ENCODE measurements at places on chromosomes 3 and 15.

GRCh38 chr15:32706704-32707103 is 11.1 kb upstream of the GREM1 start:
- DNase-seq: no peak

- no peak for DNase-seq
Observed at GRCh38 chr15:47987908-47988532, 132.8 kb upstream of the SLC24A5 start.

GRCh38 chr3:24128199-24129005 is 183.3 kb downstream of the NR1D2 start:
- DNase-seq: no peak

- DNase-seq: no peak
Observed at GRCh38 chr15:99306694-99307338, 55.5 kb downstream of the LRRC28 start.

DNA sequence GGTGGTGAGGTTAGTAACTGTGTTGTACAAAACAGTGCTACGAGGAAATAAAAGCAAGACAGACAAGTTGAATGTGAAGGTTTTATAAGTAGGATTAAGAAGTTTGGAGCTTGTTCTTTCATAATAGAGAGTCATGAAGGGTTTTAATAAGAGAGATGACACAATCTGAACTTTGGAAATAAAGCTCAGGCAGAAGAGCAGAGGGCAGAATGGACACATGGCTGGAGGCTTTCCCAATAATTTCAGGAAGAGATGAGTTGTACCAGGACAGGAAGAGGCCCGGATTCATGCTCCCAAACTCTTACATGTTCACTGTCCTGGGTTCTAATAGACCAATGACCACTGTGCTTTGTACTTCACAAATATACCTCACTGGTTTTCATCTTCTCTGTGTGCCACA is 194.8 kb downstream of the SLC9A9 start:
- DNase-seq: no peak

- DNase-seq: no peak
Observed at GRCh38 chr3:21825684-21826083, 74.7 kb upstream of the ZNF385D start.

GRCh38 chr15:27089676-27090075 is 118.7 kb downstream of the GABRG3 start:
- DNase-seq: no peak

- DNase-seq: no peak
Observed at GRCh38 chr3:189737619-189738018, 106.4 kb downstream of the TP63 start.

GRCh38 chr3:85864896-85865295 is 906.1 kb downstream of the CADM2 start:
- no peak for DNase-seq

GRCh38 chr3:117553461-117553860 is 843.9 kb downstream of the TUSC7 start:
- DNase-seq: no peak

- DNase-seq: no peak
Observed at GRCh38 chr15:34056911-34057310, 17.9 kb upstream of the AVEN start.

DNA sequence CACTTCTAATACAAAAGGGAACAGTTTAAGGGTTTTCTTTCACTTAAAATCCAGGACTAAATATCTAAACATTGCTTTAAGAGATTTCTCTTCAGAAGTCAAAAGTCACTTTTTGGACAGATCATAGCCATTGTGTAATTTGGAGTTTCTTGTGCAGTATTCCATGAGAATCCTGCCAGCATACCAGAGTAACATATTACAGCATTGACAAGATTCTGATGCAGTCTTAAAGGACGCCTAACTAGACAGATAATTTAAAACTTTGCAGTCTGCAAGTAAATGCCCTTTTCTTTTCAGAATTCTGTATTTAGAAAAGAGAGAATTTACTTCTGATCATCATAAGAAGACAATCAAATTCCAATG is 17.5 kb upstream of the IGSF10 start:
- no peak for DNase-seq

DNA sequence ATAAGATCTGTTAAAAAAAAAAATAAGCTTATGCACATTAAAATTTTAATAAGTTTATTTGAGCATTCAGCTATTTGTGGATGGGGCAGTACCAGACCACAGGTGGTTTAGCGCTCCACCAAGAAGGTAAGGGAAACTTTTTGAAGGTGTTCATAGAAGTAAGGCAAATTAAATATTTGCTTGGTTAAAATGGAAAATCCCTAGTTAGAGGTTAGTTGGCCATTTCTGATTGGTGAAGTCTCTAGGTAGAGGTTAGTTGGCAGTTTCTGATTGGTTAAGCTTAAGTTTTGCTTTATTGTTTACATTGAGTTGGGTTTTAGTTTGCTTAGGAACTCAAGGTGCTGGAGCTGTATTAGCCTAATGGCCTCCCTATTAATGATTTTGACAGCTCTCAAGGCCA is 30.7 kb downstream of the SCN11A start:
- DNase-seq: no peak

DNA sequence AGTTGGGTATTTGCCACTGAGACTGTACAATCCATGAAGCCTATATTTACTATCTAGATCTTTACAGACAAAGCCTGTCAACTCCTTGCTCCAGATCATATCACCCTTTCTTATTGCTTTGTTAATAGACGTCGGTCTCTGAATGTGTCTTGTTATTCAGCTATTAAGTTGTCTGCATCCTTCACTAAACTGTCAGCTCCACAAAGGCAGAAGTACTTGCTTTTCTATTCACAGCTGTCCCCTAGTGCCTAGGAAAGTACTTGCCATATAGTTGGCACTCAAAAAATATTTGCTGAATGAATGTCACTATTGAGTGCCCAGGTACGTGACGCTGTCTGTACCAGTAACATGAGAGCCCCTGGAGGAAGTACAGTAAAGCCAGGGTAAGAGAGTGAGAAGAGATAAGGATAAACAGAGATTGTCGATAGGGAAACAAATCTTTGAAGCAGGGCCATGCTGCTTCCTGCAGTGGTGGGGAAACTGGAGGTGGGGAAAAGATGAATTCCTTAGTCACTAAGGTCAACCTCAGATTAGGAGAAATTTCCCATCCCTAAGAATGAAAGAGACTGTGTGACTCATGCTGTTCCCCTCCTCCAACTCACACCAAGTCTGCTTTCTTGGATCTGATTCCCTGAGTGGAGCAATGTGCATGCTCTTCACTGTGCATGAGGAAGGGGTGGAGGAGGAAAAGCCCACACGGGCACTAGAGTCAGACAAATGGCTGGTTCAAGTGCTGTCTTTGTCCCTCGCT is 36.3 kb downstream of the PRICKLE2 start:
- no peak for DNase-seq

- no peak for DNase-seq
Observed at GRCh38 chr3:187274977-187275338, 16.6 kb downstream of the MASP1 start.

- DNase-seq: no peak
Observed at GRCh38 chr3:63294332-63294731, 16.2 kb downstream of the SYNPR start.

GRCh38 chr3:10648181-10648580 is 142.8 kb upstream of the ATP2B2 start:
- DNase-seq: no peak

- no peak for DNase-seq
Observed at GRCh38 chr15:84685304-84685703, 27.3 kb upstream of the NMB start.

GRCh38 chr3:158026236-158026635 is 80.0 kb downstream of the SHOX2 start:
- DNase-seq: no peak

- no peak for DNase-seq
Observed at GRCh38 chr15:80411788-80412288, 7.7 kb downstream of the ARNT2 start.

DNA sequence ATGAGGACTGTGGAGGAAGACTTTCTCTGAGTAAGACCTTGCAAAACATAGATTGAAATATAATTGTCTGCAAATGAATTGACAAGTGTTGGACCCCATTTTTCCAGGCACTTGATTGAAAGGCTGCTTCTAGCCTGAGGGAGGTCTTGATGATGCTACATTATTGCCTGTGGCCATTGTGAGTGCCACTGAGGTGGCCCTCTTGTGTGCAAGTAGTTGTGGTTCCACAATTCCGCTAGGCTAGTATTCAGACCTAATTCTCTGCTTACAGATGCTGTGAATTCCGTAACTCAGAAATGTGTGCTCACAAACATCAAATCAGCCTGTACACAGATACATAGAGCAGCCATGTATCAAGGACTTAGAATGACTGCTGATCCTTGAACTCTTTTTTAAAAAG is 34.7 kb downstream of the FNDC3B start:
- no peak for DNase-seq

DNA sequence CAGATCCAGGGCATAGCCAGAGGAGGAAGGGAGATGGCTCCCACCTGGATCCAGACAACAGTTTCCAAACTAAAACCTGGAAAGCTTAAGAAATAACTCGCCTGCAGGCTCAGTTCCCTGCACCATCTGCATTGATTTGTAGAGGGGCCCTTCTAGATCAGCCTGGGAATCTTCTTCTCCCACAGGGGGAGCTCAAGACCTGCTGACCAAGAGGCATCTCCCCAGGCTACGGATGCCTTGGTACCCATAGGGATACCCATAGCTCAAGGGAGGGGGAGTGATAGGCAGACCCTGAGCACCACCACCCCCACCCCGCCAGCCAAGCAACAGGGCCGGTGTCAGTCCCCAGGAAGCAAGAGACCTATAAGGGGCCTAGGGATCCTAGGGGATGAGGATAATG is 28.0 kb upstream of the DCLK3 start:
- no peak for DNase-seq

- DNase-seq: no peak
Observed at GRCh38 chr3:2741516-2741915, 368.7 kb downstream of the IL5RA start.

- no peak for DNase-seq
Observed at GRCh38 chr3:130835483-130835882, 58.4 kb upstream of the ATP2C1 start.

DNA sequence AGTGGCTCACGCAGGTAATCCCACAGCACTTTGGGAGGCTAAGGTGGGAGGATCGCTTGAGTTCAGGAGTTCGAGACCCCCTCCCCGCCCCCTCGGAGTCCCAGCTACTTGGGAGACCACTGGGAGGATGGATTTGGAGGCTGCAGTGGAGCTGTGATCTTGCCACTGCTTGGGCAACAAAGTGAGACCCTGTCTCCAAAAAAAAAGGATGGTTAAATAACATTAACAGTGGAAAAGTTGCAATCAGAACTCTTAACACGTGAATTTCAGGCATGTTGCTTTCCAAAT is 1.4 kb upstream of the TMEM87A start:
- no peak for DNase-seq

DNA sequence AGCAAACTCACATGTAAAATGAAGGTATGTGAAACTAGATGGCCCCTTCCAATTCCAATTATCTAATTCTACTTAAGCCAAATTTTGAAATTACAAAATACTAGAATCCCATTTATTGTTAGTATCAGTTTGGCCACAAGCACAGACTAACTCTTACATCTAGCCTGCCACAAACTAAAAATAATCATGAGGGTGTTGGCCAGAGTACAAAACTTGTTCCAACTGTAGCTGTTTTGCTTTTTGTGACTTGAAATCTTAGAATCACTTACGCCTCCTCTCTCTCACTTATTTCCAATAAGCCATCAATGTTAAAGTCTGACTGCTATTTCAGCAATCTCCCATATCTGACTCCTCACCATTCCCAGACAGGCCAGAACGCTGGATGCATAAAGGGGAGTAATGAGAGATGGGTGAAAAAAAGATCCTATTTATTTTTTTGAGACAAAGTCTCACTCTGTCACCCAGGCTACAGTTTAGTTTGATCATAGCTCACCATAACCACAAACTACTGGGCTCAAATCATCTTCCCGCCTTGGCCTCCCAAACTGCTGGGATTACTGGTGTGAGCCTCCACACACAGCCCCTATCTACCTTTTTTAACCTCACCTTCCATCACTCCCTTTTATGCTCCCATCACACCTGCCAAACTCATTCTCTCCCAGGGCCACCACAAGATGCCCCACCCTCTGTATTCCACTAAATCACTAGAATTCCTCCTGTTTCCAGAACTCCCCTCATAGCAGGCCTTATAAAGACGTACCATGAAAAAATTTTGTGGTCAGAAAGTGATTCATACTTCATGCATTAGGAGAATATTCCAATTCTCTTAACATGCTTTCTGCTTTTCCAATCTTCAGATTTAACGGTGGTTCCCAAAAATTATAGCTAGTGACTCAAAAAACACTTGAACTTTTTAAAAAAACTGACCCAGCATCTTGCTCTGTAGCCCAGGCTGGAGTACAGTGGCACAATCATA is 36.5 kb downstream of the ATOSA start:
- DNase-seq: no peak

DNA sequence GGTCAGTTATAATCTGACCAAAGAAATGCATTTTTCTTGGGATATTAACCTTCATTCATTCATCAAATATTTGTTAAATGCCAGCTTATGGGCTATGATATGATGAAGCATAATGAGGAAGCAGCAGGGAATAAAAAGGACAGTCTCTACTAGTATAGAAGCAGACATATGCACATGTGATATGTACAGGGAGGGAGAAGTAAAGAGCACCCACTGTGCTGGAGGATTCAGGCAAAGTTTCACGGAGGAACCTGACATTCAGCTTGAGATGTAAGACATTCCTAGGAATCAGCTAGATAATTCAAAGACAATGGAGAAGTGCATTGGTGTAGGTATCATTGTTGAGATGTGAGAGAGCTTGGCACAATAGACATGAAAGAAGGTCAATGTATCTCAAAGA is 450.7 kb downstream of the LPP start:
- no peak for DNase-seq

- no peak for DNase-seq
Observed at GRCh38 chr3:73094129-73094528, 32.7 kb downstream of the EBLN2 start.

GRCh38 chr3:150090877-150091276 is 120.2 kb upstream of the PFN2 start:
- DNase-seq: no peak

DNA sequence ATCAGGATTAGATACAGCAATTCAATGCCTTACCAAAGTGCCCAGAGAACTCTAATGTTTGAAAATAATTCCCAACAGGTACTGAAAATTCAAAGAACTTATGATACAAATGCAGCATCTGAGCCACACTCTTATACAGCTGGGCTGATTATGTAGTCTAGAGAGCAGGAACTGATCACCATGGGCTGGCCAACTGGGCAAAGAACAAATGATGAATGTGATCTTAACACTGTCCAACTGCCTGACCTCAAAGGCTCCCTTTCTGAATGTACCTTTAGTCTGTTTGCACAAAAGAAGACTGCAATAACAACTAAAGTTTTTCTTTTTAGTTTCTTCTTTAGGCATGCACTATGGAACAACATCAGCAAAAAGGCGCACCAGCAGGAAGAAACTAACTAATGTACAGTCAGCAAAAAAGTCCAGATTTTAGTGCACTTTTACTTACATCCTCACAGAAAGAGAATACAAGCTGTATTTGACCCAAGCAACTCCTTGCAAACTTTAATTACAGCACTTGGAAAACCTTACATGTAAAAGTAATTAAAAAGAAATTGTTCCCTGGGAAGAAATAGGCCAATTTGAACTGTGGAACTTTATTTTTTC is 1095.1 kb downstream of the IGSF11 start:
- no peak for DNase-seq

DNA sequence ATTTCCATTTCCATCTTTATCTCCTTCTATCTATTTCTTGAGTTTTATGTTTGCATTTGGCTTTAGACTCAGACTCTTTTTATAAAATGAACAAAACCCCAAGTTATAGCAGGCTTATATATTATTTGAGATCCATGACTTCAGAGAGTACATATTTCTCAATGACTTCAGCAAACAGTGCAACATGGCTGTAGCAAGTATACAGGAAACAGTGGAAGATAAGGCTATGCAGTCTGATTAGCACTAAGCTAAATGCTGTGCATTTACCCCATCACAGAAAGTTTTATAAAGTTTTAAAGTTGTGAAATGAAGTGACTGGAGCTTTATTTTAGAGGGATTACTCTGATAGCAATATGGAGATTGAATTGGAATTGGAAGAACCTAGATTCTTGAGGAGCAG is 463.5 kb upstream of the TGFBR2 start:
- DNase-seq: no peak
